ENCODE measurements at places on chromosomes 13 and 19. TPM values are rescaled to one million over a fixed set of nuclear protein-coding genes. Genes with fewer than 3 reads are reported as not detected.

- DNase-seq = no peak
These were observed 5.8 kb downstream of the FCHO1 start for GRCh38 chr19:17757125-17757524.

ZNF460 gene
- total RNA-seq = 43.1 TPM

DNA sequence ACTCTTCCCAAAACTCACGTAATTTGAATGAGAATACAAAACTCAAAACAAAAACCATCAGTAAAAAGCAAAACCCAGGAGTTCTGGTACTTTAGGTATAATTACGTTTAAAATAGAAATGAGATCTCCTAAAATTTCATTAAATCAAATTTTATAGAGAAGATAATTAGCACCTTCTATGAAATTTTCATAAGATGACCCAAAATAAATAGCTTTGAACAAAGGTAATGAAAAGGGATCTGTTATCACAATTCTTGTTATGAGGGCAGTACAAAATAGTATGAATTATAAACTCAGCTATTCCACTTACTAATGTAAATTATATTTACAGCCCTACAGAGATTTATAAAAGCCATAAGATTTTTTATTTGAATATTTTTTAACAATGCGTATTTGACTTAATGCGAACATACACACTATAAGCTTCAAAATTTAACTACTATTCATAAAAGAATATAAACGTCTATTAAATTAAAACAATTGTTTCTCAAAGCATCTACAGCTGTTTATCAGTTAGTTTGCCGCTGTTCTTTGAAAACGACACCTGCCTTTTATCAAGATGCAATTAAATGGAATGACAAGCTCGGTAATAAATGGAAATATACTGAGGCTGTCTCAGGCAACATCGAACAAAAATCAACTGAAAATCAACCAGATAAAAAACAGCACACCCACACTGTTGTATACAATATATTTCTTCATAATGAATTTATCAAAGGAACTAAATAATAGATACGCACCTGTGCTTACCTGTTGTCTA is 63.8 kb downstream of the KCNRG start:
- DNase-seq = no peak

MYO1F gene
- 0.39 TPM for total RNA-seq

DNA sequence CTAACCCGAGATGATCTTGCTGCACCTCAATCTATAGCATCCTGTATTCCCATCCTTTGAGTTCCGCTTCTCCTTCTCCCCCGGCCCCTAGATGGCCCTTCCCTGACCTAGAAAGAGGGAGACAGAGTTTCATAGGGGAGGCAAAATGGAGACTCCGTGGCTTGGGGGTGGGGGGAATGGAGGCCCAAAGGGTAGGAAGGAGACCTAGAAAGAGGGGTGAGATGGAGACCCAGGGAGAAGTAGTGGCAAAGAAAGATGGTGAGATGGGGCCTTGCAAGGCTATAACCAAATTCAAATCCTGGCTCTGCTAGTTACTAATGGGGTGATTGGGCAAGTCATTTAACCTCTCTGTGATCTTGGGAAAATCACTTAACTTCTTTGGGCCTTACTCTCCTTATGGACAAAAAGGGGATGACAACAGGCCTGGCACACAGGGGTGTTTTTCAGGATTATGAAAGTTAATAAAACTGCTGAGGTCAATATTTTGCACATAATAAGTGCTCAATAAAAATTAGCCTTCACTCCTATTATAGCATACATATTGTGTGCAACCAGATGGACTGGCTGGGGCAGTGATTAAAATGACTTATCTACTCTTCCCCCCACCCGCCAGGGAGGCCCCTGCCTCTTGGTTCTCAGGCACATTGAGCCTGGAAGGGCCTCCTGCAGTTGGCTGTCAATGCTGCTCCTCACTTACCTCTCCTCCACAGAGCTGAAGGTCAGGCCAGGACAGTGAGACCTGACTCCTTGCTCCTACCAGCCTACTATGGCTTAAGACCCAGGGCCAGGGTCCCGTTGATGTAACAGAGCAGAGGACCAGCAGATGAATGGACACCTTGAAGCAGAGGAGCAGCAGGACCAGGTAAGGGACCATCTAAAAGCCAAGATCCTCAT is 633 bp downstream of the SPHK2 start:
- no peak for DNase-seq
